ENCODE measurements at places on chromosomes 16 and 17. TPM values are rescaled to one million over a fixed set of nuclear protein-coding genes. Genes with fewer than 3 reads are reported as not detected.

The FBXL16 gene
- total RNA-seq: 10.6 TPM

The DCAF7 gene
- 47.3 TPM for total RNA-seq

The CA7 gene
- total RNA-seq: not detected

The VWA3A gene
- total RNA-seq: 3.4 TPM

The QPRT gene
- 2.8 TPM for total RNA-seq

The CDH5 gene
- total RNA-seq: 7.8 TPM

The MAP2K6 gene
- 47.3 TPM for total RNA-seq

The PIK3R6 gene
- 0.94 TPM for total RNA-seq

The CCDC154 gene
- total RNA-seq: 1.9 TPM

The LRRC75A gene
- 7.5 TPM for total RNA-seq

The GAST gene
- not detected for total RNA-seq

The ITGAX gene
- 1.3 TPM for total RNA-seq

The PRRT2 gene
- total RNA-seq: 36.0 TPM

The MEFV gene
- 0.31 TPM for total RNA-seq

The ZSCAN10 gene
- not detected for total RNA-seq

The TMC5 gene
- total RNA-seq: 0.31 TPM

The TRAP1 gene
- total RNA-seq: 92.0 TPM

The ZC3H18 gene
- 21.9 TPM for total RNA-seq

All from parietal lobe (tissue), 2 donors.